ENCODE measurements at places on chromosomes 7 and 10.

DNA sequence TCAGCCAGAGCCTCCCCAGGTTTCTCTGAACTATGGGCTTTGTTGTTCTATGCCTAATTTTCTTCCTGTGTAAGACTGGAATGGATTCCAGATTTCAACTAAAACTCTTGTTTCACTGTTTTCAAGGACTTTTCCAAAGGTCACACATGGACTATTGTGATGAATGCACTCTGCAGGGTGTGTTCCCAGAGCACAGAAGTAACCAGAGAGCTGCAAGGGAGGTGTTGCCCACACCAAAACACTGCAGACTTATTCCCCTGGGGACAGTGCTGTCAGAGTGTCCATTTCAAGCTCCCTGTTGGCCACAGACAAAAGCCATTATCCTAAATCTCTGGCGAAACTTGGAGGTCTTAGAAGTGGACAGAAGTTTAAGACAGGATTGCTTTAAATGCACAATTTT lies 231.6 kb downstream of the TRIL start:
- no peak for DNase-seq
- no peaks in the 10 kb centered on the region for H3K27me3 ChIP-seq
- H3K27ac ChIP-seq = no peak overlapping the region
- no peaks in the 10 kb centered on the region for H3K36me3 ChIP-seq
- H3K4me1 ChIP-seq = peaks cover 49% of the 10 kb centered on the region

DNA sequence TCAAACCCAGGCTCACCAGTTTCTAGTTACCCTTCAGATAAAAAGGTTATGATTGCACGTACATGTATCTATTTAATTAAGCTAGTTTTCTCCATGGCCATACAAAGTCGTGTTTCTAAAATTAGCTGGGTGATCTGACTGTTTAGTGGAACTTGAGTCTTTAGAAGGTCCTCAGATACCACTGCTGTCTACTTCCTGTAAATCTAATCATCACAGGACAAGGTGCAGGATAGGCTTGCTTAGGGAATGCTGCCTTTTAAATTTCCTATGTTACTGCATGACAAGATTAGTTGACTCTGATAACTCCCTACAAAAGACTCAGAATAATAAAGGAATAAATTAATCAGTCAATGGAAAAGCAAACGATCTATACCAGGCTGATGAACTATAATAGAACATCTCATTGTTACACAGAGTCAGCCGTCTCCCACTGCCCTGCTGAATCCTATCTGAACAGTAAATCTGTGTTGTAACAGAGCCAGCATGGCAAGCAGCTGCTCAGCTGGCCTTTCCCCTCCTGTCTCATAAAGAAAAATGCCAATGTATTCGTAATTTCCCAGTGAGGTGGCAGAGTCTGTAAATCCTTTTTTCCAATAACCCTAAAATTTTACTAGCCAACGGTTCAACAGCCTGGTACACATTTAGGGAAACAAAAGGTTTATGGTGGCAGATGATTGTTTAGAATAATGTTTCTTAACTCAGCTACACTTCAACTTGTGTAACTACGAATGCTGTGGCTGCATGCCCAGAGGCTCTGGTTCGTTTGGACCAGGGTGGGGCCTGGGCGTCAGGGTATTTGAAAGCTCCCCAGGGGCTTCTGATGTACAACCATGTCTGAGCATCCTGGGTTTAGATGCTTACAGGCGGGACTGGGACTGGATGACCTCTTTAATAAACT lies 318.0 kb downstream of the PAXIP1 start:
- H3K36me3 ChIP-seq = no peaks in the 10 kb centered on the region
- no peaks in the 10 kb centered on the region for H3K4me1 ChIP-seq
- no peak overlapping the region for H3K4me3 ChIP-seq
- H3K27ac ChIP-seq = no peak overlapping the region

- H3K27ac ChIP-seq = no peak overlapping the region
- H3K27me3 ChIP-seq = peaks cover 42% of the 10 kb centered on the region
- no peaks in the 10 kb centered on the region for H3K4me1 ChIP-seq
- H3K4me3 ChIP-seq = no peak overlapping the region
- DNase-seq = peak; percentile 46
Measured at GRCh38 chr7:101058355-101058754, 26.9 kb upstream of the TRIM56 start.

- no peak overlapping the region for H3K27ac ChIP-seq
- DNase-seq = peak; percentile 9
- H3K27me3 ChIP-seq = no peaks in the 10 kb centered on the region
- H3K4me1 ChIP-seq = no peaks in the 10 kb centered on the region
Measured at GRCh38 chr10:109866168-109866994, 56.9 kb downstream of the XPNPEP1 start.

DNA sequence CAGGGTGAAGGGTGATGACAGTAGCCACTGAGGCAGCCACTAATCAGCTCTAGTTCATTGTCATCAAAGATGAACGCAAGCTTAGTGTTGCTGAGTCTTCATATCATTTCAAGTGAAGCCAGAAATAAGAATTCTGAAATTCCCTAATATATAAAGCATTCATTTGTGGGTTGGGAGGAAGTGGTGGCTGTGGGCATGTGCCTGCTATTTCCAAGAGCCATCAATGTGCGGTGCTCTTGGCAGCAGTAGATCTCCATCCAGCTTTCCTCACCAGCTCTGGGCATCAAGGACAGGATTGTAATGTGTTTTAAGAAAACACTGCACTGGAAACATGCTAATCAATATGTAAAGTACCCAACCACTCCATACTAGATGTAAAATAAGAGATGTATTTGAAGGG lies 202.5 kb upstream of the AHR start:
- peaks cover 62% of the 10 kb centered on the region for H3K4me1 ChIP-seq
- H3K27ac ChIP-seq = peak overlapping the region; percentile 94
- no peak for DNase-seq
- H3K4me3 ChIP-seq = no peak overlapping the region
- no peaks in the 10 kb centered on the region for H3K27me3 ChIP-seq

DNA sequence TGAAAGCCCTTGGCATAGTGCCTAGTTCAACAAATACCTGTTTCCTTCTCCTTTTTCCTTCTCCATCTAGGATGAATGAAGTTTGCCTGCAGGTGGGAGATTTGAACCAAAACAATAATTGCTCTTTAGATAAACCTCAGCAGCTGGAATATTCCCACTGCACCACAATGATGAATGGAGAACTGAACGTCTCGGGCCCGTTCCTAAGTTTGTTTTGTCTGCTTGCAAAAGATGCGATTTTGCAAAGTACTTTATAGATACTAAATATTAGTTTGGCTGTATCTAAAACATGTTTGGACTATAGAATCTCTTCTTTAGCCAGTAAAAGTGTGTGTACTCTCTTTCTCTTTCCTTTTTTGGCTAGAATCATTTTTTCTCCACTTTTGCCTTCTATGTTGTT lies 75.8 kb upstream of the BMPER start:
- H3K27ac ChIP-seq = no peak overlapping the region
- no peaks in the 10 kb centered on the region for H3K36me3 ChIP-seq
- no peaks in the 10 kb centered on the region for H3K27me3 ChIP-seq
- no peak for DNase-seq
- no peak overlapping the region for H3K4me3 ChIP-seq
- H3K4me1 ChIP-seq = no peaks in the 10 kb centered on the region

DNA sequence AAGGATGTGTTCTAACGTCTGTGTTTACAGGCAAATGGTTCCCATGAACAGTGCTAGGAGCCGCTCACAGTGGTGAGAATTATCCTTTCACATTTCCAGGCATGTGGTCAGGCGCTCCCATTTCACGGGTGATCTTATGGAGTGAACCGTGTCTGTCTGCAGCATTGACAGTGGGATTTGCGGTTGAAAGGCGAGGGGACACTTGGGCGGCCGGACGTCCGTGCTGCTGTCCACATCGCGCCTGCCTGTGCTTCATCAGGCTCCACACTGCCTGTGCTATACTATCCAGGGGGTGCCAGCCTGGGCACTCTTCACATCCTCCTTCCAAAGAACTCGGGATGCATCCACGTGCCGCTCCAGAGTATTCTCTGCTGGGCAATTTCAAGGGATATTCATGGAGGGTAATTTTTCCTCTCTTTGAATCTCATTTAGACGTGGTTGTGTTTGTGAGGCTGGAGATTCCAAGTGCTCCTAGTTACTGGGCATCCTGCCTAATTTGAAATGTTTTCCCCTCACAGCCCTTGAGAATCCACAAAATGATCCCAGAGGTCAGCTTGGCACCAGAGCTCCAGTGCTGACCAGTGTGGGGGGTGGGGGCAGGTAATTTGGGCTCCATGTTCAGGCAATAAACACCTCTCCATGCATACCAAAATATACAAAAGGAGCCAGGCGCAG lies 61.9 kb upstream of the EBF3 start:
- H3K4me1 ChIP-seq = peaks cover 18% of the 10 kb centered on the region
- no peak for DNase-seq
- H3K27ac ChIP-seq = no peak overlapping the region
- H3K36me3 ChIP-seq = no peaks in the 10 kb centered on the region
- H3K4me3 ChIP-seq = no peak overlapping the region

DNA sequence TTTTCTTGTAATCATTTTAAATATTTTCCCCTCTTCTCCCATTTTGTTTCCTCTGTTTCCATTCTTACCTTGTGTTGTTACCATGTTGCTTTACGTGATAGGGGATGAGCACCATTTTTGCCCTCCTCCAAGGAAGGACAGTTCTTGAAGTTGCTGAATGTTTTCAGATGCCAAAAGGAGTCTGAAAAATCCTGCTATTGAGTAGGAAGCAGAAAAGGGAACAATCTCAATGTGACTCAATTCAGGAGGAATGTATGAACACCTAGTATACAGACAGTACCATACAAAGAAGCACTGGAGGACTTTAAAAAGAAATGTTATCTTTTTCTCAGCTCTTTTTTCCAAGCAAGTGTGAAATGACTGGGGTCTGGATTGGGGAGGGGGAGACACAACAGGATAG lies 5.1 kb upstream of the NAMPT start:
- no peak overlapping the region for H3K4me3 ChIP-seq
- H3K36me3 ChIP-seq = no peaks in the 10 kb centered on the region
- peak; percentile 37 for DNase-seq
- H3K4me1 ChIP-seq = peaks cover 8% of the 10 kb centered on the region
- no peak overlapping the region for H3K27ac ChIP-seq
- no peaks in the 10 kb centered on the region for H3K27me3 ChIP-seq

DNA sequence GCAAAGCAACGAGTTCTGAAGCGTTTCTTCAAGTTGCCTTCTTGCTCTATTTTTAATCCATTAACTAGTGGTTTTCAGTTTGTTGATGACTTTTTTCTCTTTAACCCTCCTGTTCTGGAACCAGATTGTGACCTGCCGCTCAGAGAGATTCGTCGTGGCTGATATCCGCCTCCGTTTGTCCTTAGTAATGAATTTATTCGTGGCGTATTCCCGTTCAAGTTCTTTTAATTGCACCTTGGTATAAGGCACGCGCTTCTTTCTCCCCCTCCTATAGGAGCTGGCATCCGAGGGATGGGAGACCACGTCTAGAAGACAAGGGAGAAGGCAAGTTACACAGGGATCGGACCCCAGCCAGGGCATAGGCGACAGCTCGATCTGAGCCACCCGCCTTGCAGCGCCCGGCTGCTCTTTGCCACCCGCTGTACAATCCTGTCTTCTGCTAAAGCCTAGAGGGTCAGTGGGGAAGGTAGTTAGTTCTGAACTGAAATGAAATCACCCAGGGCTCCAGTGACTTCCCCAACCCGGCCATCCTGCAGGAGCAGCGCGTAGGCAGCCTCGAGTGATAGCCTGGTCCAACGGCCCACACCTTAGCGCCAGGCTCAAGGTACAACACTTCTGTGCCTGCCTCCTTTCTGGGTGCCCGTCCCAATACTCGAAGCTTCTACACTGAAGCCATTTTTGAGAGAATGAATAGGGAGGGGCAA lies 1.6 kb downstream of the HOXA13 start:
- H3K36me3 ChIP-seq = 0 out of 2 replicates have a peak, but pooled peaks cover 6% of the 10 kb centered on the region
- no peaks in the 10 kb centered on the region for H3K27me3 ChIP-seq
- H3K4me3 ChIP-seq = peak overlapping the region; percentile 91
- peak; percentile 31 for DNase-seq
- peaks cover 22% of the 10 kb centered on the region for H3K4me1 ChIP-seq
- peak overlapping the region; percentile 53 for H3K27ac ChIP-seq

DNA sequence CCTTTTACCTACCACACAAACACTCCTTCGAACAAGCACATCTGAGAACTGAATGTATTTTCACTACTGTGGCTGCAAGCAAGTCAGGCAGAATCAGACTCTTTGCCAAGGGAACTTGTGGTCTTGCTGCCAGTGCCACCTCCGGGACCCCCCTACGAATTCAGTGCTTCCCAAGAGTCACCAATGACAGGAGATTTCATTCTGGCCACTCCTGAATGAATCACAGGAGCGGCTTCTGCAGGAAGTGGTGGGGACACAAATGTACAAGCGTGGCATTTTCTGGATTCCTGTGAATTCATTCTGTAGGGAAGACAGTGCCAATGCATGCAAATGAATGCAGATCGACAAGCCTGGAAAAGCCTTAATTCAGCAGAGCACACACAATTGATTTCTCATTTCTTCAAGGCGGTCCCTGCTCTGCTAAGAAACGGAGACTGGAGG lies 161.2 kb downstream of the CAMK1D start:
- DNase-seq = peak; percentile 1
- no peaks in the 10 kb centered on the region for H3K4me1 ChIP-seq
- no peaks in the 10 kb centered on the region for H3K36me3 ChIP-seq

GRCh38 chr10:131141645-131142516 lies 169.6 kb downstream of the TCERG1L start:
- H3K27me3 ChIP-seq = no peaks in the 10 kb centered on the region
- DNase-seq = no peak
- H3K4me3 ChIP-seq = no peak overlapping the region
- H3K4me1 ChIP-seq = no peaks in the 10 kb centered on the region
- no peak overlapping the region for H3K27ac ChIP-seq

- no peaks in the 10 kb centered on the region for H3K36me3 ChIP-seq
- H3K4me1 ChIP-seq = no peaks in the 10 kb centered on the region
- no peak for DNase-seq
- H3K27ac ChIP-seq = no peak overlapping the region
- H3K4me3 ChIP-seq = no peak overlapping the region
- no peaks in the 10 kb centered on the region for H3K27me3 ChIP-seq
Measured at GRCh38 chr10:107340326-107340725, 175.8 kb upstream of the SORCS1 start.

GRCh38 chr7:43799605-43800004 lies 41.1 kb downstream of the BLVRA start:
- no peaks in the 10 kb centered on the region for H3K36me3 ChIP-seq
- H3K27ac ChIP-seq = no peak overlapping the region
- DNase-seq = peak; percentile 23
- no peaks in the 10 kb centered on the region for H3K27me3 ChIP-seq
- no peaks in the 10 kb centered on the region for H3K4me1 ChIP-seq

GRCh38 chr7:1969459-1970284 lies 263.1 kb downstream of the MAD1L1 start:
- no peaks in the 10 kb centered on the region for H3K27me3 ChIP-seq
- H3K4me1 ChIP-seq = no peaks in the 10 kb centered on the region
- no peak for DNase-seq
- no peak overlapping the region for H3K4me3 ChIP-seq
- no peak overlapping the region for H3K27ac ChIP-seq

DNA sequence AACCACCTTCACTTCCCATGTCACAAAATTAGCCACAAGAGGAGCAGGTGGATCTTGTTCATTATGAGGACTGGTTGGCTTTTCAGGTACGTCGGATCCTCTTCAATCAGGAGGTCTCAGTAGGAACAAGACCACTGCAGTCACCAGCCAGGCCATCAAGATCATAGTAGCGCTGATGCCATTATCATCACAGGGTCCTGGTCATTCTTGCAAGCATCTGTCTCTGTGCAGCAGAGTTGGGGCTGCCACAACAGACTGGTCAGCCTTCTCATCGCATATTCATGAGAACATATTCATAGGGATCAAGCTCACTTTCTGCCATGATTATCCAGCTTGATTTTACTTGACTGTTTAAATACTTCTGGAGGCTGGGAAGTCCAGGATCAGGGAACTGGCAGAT lies 67.1 kb downstream of the ADCYAP1R1 start:
- H3K27me3 ChIP-seq = peaks cover 20% of the 10 kb centered on the region
- no peak overlapping the region for H3K27ac ChIP-seq
- no peaks in the 10 kb centered on the region for H3K36me3 ChIP-seq
- no peaks in the 10 kb centered on the region for H3K4me1 ChIP-seq

Data from PC-3 (cell line).